ENCODE measurements at places on chromosomes 16 and 17.

DNA sequence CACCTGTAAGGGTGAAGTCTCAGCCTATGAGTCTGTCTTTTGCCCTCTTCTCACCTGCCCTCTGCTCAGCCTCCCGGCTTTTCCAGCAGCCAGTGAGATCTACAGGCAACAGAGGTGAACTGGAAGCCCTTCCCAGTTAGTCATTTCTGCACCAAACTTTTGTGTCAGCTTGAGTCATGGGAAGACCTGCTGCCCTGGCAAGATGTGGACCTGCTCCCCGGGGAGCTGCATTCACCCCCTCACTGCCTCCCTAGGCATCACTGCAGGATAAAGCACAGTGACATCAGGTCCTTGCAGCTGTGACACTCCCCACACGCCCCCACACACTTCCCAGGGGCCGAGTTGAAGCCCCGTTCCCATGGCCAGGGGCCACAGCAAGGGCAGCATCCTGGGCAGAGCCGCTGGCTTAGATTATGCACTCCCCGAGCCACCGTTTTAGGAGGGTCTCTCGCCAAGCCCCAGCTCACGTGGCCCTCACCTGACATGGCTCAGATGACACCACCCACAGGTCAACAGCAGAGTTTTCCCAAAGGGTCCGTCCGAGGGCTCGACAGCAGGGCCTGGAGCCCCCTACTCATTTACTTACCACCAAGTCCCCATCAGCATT is 6.5 kb upstream of the ABR start:
- DNase-seq = no peak

DNA sequence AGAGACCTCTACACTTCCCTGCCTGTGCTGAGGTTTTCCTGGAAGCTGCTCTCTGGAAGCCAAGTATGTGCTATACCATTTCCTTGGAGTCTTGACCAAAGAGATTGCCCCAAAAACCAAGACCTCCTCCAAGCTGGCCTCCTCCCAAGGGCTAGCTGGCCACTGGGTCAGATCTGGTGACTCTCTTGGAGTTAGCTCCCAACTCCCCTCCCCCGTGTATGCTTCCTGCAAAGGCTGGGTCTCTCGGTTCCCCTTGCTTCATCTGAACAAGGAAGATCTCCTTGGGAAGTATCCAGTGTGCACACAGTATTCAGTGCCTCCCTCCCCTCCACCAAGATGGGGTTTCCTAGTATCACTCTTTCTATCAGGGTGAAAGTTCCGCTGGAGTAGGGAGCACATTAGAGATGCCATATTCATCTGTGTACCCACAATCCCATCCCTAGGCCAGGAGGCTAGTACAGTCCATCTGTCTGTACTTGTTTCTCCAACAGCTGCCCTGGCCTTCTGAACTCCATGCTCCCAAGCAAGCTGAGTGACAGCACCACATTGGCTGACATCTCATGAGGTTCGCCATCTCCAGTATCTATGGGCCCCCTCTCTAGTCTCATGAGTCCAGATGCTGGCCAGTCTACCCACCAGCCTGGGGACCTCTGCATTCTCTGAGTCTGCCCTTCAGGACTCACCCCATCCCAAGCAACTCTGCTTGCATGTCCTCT is 3.2 kb downstream of the GAS7 start:
- no peak for DNase-seq

DNA sequence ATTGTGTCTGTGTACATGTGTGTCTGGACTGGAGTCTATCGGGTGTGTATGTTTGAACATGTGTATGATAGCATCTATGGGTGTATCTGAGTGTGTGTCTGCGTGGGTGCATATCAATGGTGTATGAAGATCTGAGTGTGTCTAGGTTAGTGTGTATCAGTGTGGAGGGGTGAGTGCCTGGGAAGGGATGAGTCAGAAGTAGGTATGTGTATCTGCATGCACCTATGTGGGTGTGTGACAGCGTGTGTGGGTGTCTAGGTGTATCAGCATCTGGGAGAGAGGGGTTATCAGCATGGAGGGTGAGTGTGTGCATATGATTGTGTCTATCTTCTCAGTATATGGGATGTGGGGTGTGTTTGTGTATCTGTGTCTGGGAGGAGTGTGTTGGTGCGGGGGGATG is 58.2 kb upstream of the LHX1 start:
- no peak for DNase-seq

DNA sequence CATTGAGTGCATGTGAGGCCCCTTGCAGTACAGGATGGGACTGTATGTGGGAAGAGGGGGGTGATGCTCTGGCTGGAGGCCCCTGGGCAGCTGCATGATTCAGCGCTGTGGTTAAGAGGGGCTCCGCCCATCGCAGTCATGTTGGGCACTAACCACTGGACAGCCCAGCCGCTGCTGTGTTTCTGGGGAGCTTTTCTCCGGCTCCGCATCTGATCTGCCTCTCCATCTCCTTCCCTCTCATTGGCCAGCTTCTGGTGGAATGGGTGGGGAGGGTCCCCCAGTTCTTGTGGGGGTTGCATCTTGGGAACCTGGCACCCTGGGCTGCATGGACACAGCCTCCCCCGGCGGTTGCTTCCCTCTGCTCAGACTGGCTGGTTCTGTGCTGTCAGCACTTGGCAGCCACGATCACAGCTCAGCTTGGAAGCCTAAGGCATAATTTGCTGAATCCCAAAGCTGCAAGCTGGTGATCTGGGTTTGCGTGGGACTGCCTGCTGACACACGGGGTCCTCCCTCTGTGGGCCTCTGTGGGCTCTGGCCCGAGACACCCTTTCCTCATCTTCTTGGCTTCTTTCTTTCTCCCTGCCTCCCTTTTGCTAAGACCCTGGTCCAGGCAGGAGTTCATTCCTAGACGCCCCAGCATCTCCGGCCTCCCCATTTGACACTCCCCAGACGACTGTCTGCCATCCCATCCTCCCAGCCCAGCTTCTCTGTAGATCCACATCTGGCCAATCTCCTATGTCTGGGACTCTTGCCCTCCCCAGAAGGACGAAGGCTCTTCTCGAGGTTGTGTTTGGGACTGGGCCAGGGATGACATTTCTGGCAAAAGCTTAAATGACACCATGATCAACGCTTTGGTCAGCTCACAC is 168.3 kb downstream of the SEC14L1 start:
- DNase-seq = no peak

DNA sequence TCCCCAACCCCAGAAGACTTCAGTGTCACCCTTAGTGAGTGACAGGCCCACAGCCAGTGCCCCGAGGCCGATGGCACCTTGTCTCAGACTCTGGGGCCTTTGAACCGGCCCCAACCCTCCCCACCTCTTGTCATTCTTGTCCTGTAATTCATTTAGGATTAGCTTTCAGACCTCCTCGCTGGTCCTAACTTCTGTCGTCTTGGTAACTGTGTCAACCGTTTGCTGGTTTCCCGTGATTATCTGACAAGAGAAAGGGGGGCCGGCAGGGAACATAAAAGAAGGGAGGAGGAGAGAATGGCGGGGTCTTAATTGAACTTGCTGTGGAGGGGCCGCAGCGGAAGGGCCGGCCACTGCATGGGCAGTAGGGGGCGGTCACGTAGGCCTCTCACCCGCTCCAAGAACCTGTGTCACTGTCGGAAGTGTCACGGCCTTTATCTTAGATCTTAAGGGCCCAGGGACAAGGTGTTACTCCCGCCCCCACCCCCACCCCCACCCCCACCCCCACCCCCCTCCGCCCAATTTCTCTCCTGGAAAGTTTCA is 46.5 kb upstream of the GSE1 start:
- DNase-seq = no peak
